ENCODE measurements at places on chromosomes 1 and 21.

DNA sequence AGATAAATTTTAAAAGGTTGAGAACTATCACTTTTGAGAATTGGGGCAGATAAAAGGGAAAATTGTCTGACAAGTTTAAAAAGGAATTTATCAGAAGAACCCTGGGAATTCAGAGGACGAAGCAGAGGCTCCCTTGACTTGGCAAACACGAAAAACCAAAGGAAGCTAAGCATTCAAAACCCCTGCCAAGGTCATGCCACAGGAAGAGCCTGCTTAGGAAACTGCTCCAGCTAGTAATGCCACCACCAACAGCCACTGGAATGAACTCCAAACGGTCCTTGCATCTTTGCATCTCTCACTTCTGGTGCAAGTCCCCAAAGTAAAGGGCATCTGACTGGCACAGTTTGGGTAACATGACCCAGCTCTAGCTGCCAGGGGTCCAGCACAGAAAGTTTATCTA, 7.2 kb downstream of the GPBP1L1 start:
- no peak for DNase-seq

- DNase-seq = no peak
Measured at GRCh38 chr21:37658817-37659458, 257.3 kb downstream of the KCNJ6 start.

DNA sequence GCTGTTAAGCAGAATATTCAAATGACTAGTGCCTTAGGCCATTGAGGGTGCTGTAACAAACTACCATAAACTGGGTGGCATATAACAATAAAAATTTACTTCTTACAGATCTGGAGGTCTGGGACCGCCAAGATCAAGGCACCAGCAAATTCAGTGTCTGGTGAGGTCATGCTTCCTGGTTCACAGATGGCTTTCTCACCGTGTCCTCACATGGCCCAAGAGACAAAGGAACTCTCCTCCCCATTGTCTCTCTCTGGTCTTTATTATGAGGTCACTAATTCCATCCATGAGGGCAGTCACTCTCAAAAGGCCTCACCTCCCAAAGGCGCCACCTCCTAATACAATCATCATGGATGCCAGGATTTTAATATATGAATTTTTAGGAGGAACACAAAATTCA, 127.3 kb downstream of the GABPA start:
- DNase-seq = no peak

GRCh38 chr1:198231779-198232178, 75.0 kb downstream of the NEK7 start:
- DNase-seq = no peak

DNA sequence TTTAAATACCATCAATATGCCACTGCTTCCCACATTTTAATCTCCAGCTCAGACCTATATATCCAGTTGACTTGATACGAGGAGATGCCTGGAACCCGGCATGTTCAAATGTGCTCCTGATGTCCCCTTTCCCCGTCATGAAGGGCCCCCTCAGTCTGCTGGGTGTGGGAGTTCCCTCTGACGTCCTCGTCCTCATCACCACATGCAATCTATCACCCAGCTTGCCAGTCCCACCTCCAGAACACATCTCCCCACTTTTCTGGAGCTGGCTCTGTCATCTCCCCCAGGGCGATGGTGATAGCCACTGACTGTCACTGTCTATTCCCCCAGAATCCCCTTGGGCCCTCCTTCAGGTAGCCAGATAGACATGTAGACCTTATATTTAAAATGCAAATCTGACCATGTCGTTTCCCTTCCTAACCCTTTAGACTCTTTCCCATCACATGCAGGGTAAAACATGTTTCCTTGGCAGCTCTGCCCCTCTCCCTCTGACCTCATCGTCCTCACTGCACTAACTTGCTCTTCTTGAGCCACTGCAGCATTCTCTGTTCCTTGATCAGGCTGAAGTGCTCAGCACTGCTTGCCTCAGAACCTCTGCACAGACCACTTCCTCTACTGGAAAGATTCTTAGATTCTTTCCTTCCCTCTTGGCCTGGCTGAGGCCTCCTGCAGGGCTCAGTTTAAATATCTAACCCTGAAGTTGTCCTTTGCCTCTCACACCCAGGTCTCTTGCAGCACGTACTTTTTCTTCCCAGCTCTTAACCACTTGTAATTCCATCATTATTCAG, 7.4 kb downstream of the AZIN2 start:
- no peak for DNase-seq

- DNase-seq = no peak
Measured at GRCh38 chr1:7783178-7783711, 846 bp upstream of the PER3 start.

DNA sequence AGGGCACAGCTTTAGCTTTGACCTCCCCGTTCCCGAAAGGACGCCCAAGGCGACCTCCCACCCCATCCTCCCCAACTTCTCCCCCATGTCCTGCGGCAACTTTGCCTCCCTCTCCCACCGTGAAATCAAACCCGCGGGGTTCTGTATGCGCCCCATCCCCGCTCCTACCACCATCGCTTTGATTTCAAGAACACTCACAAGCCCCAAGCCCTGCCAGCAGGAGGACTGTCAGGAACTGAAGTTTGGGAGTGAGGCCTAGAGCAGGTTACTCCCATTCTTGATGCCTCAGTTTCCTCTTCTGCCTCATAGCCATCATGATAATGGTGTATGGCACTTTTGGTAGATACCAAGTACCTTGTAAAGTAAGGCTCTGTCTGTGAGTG, 2.3 kb downstream of the PTPRU start:
- no peak for DNase-seq

GRCh38 chr1:48258106-48258505, 35.6 kb downstream of the SLC5A9 start:
- DNase-seq = no peak

GRCh38 chr1:64196074-64196870, 7.2 kb upstream of the UBE2U start:
- no peak for DNase-seq

- DNase-seq = no peak
Measured at GRCh38 chr1:58189453-58189852, 357.1 kb downstream of the OMA1 start.

DNA sequence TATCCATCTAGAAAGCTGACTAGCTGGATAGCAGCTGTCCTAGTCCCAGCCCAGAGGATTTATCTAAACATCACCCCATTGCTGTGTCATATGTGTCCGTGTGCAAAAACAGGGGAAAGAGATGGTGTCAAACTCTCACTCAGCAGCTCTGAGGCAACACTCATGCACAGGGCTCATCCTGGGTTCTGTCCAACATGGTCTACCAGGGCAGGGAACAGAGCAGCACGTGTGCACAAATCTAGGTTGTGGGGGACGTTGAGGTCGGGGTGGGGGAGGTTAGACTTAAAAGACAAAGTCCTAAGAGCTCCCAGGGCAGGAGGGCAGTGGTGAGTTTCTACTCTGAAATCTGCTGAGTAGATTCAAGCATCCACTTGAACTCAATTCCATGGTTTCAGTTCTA, 16.2 kb downstream of the PI4KB start:
- DNase-seq = no peak

GRCh38 chr1:48026701-48027532, 29.7 kb upstream of the TRABD2B start:
- no peak for DNase-seq

- no peak for DNase-seq
Measured at GRCh38 chr1:115210302-115210711, 121.0 kb upstream of the TSPAN2 start.

DNA sequence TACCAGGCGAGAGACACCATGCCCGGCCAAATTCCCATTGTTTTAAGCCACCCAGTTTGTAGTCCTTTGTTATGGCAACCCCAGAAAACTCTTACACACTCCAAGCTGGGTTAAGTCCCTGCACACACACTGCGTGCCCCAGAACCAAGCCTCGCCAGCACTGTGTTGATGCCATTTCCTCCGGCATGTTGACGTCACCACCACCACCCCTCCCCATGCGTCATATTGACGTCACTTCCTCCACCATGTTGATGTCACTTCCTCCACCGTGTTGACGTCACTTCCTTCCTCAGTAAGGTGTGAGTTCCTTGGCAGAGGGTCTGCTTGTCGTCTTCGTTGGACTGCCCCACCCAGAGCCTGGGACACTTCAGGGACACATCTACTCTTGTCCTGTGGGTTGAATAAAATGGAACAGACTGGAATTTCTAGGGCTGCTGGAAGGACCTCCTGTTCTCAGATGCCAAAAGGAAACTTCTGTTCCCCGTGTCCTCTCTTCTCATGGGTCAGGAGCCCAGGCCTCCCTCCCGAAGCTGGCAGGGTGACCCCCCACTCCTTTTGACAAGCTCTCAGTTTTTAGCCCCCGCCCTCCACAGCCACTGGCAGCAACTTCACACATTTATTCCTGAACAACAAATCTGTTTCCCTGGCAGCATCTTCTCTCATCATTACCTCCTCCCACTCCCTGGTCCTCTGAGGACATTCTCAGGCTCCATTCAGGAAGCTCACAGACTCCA, 643.3 kb downstream of the NPHP4 start:
- DNase-seq = no peak

GRCh38 chr1:178706432-178706831, 18.6 kb upstream of the RALGPS2 start:
- no peak for DNase-seq

DNA sequence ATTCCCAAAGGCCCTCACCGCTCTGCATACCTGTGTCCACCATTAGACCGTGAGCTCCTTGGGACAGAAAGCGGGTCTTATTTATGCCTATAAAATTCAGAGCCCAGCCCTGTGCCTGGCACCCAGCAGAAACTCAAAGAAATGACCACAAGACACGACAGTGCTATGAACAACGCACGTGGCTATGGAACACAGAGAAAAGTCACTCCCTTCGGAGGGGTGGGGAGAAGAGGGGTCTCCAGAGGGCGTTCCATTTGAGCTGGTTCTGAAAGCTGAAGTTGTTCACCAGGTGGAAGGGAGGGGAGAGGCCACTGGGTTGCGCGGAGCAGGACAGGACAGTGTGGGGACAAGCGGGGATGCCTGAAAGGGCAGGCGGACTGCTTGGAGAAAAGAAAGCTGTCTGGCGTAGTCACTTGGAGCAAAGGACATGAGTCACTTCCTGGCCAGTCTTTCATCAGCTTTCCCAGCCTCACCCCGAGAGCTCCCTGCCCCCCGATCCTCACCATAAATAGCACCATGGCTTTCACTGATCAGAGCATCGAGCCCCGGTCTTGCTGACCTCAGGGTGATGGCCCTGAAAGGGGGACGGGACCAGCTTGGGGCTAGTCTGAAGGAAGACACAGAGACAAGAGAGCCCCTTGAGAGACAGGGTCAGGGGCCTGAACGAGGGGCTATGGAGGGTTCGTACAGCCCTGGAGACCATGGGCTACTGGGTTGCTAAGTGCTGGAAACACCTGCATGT, 28.5 kb downstream of the ECE1 start:
- no peak for DNase-seq

DNA sequence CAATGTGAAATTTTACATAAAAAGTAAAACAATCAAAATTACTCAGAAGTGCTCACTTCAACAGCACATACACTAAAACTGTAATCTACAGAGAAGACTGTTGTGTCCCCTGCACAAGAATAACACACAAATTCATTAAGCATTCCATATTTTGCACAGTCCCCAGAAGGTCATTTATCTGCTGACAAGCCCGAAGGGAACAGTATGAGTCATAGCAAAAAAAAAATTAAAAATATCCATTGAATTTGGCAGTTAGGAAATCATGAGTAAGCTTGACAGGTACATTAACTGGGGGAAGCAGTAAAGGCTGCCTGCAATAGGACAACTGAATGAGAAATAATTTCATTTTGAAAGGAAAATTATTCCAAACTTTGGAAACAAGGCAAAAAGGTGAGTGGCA, 3.3 kb upstream of the CACYBP start:
- no peak for DNase-seq

DNA sequence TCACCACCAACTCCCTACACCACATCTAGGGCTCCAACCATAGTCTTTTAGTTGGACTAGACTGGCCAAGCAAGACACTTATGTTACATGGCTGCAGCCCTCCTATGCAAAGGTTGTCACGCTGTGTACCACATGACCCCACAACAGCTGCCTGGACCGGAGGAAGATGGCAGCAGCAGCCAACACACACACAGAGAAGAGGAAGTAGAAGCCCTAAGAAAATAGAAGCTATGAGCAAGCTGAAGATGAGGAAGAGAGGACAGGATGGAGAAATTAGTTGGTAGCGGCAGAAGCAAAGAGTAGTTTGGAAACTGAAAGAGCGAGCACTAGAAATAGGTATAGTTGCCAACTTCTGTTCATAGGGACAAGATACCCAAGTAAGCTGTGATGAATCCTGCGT, 60.8 kb upstream of the RALGPS2 start:
- no peak for DNase-seq

- DNase-seq = no peak
Measured at GRCh38 chr21:44598061-44598460, 2.3 kb upstream of the KRTAP10-7 start.

GRCh38 chr1:19138331-19138730, 71.7 kb downstream of the UBR4 start:
- no peak for DNase-seq

GRCh38 chr21:35204125-35204524, 155.0 kb upstream of the RUNX1 start:
- DNase-seq = no peak

GRCh38 chr21:29033871-29034270, 9.4 kb downstream of the USP16 start:
- no peak for DNase-seq

DNA sequence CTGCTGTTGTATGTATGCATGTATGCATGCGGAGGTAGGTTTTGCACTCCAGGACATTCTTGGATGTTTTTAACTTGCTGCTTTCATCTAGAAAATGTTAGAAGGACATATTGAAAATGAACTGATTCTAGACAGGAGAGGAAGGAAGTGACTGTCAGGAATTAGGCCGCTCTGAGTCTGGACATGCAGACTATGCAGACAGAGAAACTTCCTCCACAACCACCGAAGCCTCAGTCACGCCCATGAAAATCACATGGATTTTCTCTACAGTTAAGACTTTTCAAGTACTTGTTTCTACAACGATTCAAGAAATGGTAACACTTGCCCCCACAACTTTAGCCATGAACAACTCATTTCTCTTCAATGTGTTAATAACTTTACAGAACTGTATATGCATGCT, 211.1 kb downstream of the SMYD3 start:
- no peak for DNase-seq

DNA sequence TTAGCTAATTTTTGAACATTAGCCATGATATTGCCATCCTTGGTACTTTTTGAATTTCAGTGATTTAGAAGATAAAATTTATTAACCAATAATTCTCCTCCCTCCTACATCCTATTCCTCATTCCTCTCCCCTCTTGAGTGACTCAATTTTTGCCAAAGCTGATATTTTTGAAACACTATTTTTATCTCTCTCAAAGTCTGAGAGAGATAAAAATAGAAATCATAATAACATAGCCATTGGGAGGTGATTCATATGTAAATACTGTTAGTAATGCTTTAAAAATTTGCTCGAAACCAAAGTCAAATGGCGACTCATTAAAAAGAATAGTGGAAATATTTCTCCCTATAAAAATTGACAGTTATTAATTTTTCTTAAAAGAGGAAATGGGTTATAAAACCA, 97.4 kb downstream of the PATJ start:
- DNase-seq = no peak
